Activated CD4-positive, CD25-positive, alpha-beta regulatory T cell treated with anti-CD3 and anti-CD28 coated beads, Interleukin-2, amount 50 U/mL, for 72 hours (primary cell): ENCODE measurements at places on chromosomes 11 and 22.

- DNase-seq: no peak
Measured at GRCh38 chr11:33825854-33826560, 51.7 kb upstream of the FBXO3 start.

- DNase-seq: no peak
Measured at GRCh38 chr11:64842851-64843685, 1.4 kb downstream of the CDC42BPG start.

DNA sequence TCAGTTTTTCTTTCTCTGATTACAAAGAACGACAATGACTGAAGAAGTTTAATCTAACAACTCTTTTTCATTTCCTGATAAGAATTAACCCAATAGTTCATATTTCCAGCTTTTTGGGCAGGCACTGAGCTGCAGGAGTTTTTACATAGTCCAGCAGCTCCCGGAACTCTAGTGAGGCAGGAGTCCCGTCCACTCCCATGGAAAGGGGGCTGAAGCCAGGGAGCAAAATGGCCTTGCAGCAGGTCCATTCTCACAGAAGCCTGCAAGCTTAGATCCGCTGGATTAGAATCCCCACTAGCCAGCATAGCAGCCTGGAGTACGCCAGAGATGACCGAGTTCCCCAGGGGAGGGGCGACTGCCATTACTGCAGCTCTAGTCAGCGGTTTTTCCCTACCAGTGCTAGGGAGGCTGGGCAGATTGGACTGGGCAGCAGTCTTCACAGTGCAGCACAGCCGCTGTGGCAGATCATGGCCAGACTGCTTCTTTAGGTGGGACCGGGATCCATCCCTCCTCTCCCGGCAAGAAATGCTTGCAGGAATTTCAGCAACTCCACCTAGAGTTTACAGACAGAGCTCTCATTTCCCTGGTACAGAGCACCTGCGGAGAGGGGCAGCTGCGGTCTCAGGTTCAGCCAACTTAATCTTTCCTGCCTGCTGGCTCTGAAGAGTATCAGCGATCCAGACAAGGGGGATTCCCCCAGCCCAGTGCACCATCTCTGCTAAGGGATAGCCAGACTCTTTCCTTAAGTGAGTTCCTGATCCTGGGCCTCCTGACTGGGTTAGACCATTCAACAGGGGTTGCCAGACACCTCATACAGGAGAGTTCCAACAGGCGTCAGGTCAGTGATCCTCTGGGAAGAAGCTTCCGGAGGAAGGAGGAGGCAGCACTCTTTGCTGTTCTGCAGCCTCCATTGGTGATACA is 742 bp upstream of the CASP4 start:
- no peak for DNase-seq

GRCh38 chr22:30277547-30278344 is 11.1 kb upstream of the OSM start:
- no peak for DNase-seq

GRCh38 chr22:20853236-20853660 is 5.4 kb downstream of the PI4KA start:
- no peak for DNase-seq

DNA sequence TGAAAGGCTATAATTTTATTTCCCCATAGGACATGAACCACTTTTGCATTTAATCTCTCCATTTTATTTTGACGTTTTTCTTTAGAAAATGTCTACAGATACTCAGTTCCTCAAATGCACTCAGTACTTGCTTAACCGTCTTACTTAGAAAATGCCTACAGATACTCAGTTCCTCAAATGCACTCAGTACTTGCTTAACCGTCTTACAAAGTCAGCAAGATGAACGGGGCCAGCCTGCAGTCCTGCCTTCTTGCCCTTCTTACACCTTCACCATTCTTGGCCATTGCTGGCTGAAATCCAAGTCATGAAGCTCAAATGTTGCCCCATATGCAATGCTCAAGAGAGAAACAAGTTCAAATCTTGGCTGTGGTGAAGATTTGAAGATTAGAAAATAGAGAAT is 34.1 kb downstream of the CSNK2A3 start:
- DNase-seq: no peak
